Fibroblast of gingiva (primary cell): ENCODE measurements at places on chromosomes 5 and 9.
A peak's percentile ranks its signal among the peaks of the same experiment; 100 is the strongest.

GRCh38 chr5:124789104-124789605, 42.7 kb upstream of the ZNF608 start:
- DNase-seq = no peak

DNA sequence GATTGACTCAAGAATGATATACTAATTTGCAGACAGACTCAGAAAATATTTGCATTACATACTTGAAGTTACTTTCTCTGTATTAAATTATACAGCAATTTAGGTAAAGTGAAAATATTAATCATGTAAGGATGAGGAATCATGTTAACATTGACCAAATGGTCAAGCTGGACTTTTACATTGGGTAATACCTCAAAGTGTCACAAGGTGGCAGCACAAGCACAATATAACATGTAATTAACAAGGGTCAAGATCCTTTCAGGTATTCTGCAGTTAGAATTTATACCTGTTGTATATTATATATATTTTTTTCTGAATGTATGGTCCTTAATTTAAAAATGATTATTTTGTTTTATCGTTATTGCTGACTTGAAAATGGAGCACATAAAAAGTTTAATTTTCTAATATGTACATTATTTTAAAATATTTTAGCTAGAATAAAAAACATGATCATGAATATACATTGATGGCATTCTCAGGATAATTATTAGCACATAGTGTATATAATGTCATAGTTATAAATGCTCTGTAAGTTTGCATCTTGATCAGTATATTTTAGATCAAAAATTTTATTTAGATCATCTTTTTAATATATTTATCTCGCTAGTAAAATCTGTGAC, 8.6 kb downstream of the HAPLN1 start:
- peak; percentile 14 for DNase-seq

GRCh38 chr5:154356020-154356655, 89.7 kb upstream of the SAP30L start:
- DNase-seq = no peak

- no peak for DNase-seq
Observed at GRCh38 chr5:88875341-88876234, 7.4 kb downstream of the MEF2C start.

- no peak for DNase-seq
Observed at GRCh38 chr9:135076143-135076875, 11.2 kb upstream of the OLFM1 start.

- no peak for DNase-seq
Observed at GRCh38 chr5:38751103-38751502, 94.7 kb upstream of the OSMR start.

DNA sequence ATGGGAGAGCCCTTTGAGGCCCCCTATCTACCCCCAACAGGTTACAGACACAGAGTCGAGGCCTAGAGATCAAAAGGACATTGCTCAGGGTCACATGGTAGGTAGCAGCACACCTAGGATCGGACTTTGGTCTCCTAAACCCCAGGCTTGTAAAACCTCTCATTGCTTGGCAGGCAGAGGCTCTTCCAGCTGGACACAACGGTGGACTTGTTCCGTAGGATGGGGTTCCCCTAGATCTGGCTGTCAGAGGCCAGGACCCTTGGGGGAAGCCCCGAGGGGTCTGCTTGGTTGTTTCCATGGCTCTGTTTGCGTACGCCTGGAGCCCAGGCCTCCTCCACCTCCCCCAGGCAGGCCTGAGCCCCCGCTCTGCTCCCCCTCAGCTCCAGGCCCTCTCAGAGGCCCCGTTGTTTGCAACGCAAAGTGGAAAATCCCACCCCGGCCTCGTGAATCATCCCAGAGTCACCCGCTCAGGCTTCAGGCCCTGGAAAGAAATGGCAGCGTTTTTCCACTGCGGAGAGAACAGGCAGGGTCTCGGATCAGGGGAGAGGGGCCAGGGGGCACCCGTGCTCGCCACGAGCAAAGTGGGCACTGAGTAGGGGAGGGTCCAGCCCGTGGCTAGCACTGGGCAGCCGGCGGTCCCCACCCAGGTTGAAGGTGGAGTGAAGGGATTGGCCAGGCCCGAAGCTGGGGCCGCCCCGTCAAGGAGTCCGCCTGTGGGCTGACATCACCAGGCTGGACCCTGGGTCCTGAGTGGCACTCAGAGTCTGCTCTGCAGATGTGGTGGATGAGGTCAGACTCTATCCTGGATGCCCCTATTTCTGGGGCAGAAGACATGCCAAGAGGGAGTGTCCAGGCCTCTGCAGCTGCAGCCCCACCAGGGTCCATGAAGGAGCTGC, 19.8 kb downstream of the COL27A1 start:
- DNase-seq = no peak

- DNase-seq = peak; percentile 83
Observed at GRCh38 chr5:142322747-142323479, 1.9 kb downstream of the SPRY4 start.

DNA sequence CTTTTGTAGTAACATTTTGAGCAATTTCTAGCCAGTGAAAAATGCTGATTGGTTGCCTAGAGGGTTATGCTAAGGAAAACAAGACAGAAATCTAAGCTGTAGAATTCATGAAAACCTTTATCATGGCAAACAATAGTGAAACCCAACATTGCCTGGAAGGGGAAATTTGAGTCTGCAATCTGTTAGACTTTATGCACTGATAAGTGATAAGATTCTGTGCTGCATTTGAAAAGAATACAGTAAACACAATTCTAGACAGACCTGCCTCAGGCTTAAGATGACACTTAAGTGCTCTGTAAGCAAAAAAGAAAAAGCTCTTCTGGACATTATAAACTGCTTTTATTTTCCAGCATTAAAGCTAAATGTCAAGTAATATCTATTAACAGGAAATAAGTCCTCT, 519.3 kb downstream of the ISL1 start:
- no peak for DNase-seq

DNA sequence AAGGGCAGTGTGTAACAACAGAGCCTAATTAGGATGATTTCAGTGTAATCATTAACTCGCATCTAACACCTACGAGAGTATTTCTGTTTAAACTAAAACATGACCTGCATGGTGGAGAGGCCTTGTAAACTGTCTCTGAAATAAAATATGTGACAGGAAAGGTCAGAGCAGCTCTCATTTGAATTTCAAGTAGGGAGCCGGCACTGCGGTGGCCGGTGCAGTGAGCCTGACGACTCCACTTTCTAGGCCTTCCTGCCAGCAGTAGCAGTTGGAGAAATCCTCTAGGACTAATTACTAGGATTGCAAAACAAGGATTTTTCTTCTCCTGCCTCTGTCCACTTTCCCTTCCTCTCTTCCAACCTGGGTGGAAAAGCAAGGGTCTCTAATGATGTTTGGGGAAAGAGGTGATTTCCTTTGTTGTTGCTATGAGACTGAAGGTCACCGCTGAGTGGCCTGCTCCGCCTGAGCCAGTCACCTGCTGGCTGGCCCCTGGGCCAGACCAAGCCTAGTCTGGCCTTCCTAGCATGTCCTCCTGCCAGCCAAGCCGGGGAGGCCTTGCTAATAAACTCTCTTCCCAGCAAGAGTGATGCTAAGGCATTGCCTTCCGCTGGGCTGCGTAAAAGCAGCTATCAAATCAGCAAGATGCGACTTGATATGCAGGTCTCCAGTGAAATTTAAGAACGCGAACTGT, 245.7 kb downstream of the PSAT1 start:
- no peak for DNase-seq

DNA sequence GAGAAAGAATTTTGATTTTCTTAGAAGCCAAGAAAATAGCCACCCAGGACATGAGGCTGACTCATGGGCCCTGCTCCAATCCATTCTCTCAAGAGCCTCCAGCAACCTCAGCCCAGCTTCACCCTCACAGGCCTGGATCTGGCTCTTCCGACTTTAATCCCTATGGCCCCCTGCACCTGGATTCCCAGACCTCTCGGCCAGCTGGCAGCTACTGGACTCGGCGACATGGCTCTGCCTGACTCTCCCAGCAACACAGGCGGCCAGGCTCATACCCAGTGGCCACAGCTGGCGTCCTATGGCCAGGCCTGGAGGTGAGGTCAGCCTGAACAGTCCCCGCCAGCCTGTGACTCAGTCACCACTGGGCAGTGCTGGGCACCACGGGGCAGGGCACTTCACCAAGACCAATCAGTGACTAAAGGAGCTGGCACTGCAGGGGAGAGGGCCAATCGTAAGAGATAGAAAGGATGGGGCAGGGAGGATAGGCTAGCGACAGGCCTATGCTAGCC, 6.2 kb upstream of the PDLIM4 start:
- no peak for DNase-seq

GRCh38 chr5:61659221-61659696, 327.2 kb downstream of the ZSWIM6 start:
- DNase-seq = no peak
